ENCODE measurements at places on chromosomes 7 and 10. TPM values are rescaled to one million over a fixed set of nuclear protein-coding genes. Genes with fewer than 3 reads are reported as not detected.

The LRRC61 gene
- total RNA-seq, result 17.2 TPM

The HACD1 gene
- total RNA-seq, result 0.88 TPM

The EGFR gene
- total RNA-seq, result not detected

The SH2D4B gene
- total RNA-seq, result 0.14 TPM

The FAM24B gene
- total RNA-seq, result 15.8 TPM

The SFTPD gene
- total RNA-seq, result not detected

The PNLIPRP1 gene
- total RNA-seq, result not detected

The PDK4 gene
- total RNA-seq, result 0.39 TPM

DNA sequence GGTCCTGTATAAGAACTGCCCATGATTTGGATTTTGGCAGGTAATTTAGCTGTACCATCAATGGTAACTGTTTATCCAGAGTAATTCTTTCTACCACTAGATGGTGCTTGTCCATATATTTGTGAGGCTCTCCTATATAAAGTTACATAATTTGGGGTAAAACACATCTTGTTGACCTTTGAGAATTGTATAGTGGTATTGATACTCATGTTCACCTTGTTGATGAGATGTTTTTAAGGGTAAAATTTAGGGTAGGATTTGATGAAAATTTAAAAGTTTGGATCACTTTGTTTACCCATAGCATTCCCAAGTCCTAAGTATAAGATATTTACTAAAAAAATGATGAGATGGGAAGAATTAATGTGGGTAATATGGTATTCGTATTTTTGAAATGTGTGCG lies 31.6 kb downstream of the ST7 start:
- H3K36me3 ChIP-seq, result no peaks in the 10 kb centered on the region
- no peak for DNase-seq

DNA sequence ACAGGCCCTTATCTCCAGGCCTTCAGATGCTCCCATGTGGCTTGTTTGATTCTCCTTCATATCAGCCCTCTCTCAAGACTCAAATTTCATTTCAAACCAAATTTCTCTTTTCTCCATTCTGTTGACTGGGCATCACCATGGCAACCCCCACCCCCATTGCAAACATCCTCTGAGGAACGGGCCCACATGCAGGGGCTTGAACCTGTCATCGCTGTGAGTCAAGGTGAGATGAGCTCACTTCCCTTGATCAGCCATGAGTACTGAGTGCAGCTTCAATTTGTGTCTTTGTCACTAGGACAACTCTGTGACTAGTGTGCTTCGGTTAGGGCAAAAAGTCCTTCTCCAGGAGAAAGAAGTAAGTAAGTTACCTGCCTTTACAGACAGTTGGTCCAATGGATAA lies 41.9 kb downstream of the CALML3 start:
- no peaks in the 10 kb centered on the region for H3K36me3 ChIP-seq

DNA sequence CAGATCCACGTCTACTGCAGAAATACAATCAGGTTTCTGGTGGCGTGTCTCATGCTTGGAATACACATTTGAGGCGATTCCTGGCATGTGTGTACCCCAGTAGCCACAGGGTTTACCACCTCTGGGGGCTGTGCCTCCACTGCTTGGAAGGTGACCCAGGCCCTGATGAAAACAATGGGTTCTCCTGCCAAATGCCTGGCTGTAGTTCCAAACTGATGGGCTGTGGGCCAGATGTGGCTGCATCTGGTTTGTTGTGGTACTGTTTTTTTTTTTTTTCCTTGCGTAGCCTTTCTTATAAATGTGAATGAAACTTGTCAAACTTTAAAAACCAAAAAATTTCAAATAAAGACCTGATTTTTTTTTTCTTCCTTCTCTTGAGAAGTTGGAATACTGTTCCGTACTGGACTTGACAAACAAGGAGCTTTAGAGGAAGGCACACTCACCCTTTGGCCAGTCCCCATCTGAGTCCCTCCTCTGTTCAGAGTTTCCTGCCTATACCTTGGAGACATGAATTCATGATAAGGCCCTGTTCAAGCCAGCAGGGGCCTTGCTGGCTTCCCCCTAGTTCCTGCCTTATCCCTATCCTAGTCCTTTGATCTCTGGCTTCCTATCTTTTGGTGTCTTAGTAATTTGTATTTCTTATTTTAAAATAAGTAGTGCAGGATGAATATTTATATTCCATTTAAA lies 217.1 kb downstream of the PHTF2 start:
- H3K4me1 ChIP-seq, result peaks cover 6% of the 10 kb centered on the region
- H3K27ac ChIP-seq, result no peak overlapping the region
- no peaks in the 10 kb centered on the region for H3K36me3 ChIP-seq
- H3K4me3 ChIP-seq, result no peak overlapping the region
- DNase-seq, result no peak
- H3K27me3 ChIP-seq, result peaks cover 47% of the 10 kb centered on the region

- peaks cover 3% of the 10 kb centered on the region for H3K4me1 ChIP-seq
- no peak overlapping the region for H3K27ac ChIP-seq
- no peaks in the 10 kb centered on the region for H3K36me3 ChIP-seq
- H3K27me3 ChIP-seq, result no peaks in the 10 kb centered on the region
These were observed 37.8 kb downstream of the GNAI1 start for GRCh38 chr7:80172387-80172786.

GRCh38 chr7:81094952-81095351 lies 176.1 kb upstream of the SEMA3C start:
- H3K27me3 ChIP-seq, result no peaks in the 10 kb centered on the region
- DNase-seq, result no peak
- H3K27ac ChIP-seq, result no peak overlapping the region
- H3K4me1 ChIP-seq, result no peaks in the 10 kb centered on the region

- peak overlapping the region; percentile 92 for H3K4me3 ChIP-seq
- H3K27me3 ChIP-seq, result no peaks in the 10 kb centered on the region
- peaks cover 36% of the 10 kb centered on the region for H3K4me1 ChIP-seq
- no peaks in the 10 kb centered on the region for H3K36me3 ChIP-seq
- DNase-seq, result peak; percentile 72
These were observed 116.6 kb downstream of the KLF6 start for GRCh38 chr10:3668276-3668965.

DNA sequence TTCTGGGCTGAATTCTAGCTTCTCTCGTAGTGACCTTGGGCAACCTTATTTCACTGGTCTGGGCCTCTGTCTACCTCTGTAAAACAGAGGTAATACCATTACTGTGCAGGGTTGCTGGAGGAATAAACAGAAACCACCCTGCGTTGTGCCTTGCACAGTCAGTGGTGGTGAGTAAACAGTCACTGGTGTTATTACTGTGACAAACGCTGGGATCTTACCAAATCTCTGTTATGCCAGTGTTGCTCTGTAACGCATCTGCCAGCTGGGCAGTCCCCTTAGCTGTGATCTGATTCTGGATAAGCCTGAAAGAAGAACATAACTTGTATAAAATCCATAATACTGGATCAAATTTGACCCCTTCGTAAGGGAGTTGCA lies 49.4 kb downstream of the NOD1 start:
- no peak for DNase-seq
- peaks cover 58% of the 10 kb centered on the region for H3K36me3 ChIP-seq
- no peak overlapping the region for H3K27ac ChIP-seq
- no peak overlapping the region for H3K4me3 ChIP-seq

- peaks cover 16% of the 10 kb centered on the region for H3K27me3 ChIP-seq
- no peak for DNase-seq
- no peaks in the 10 kb centered on the region for H3K36me3 ChIP-seq
- H3K4me1 ChIP-seq, result no peaks in the 10 kb centered on the region
- no peak overlapping the region for H3K4me3 ChIP-seq
These were observed 27.2 kb downstream of the GTF2IRD1 start for GRCh38 chr7:74480861-74481417.

- H3K4me3 ChIP-seq, result no peak overlapping the region
- no peaks in the 10 kb centered on the region for H3K36me3 ChIP-seq
- H3K27ac ChIP-seq, result no peak overlapping the region
- DNase-seq, result no peak
- peaks cover 8% of the 10 kb centered on the region for H3K4me1 ChIP-seq
These were observed 482.6 kb downstream of the RPS24 start for GRCh38 chr10:78516236-78516635.

GRCh38 chr7:84138411-84138810 lies 56.2 kb downstream of the SEMA3A start:
- H3K4me1 ChIP-seq, result no peaks in the 10 kb centered on the region
- H3K27ac ChIP-seq, result no peak overlapping the region
- no peak for DNase-seq

- no peak overlapping the region for H3K4me3 ChIP-seq
- no peak overlapping the region for H3K27ac ChIP-seq
- DNase-seq, result no peak
These were observed 176.4 kb downstream of the CCDC71L start for GRCh38 chr7:106484562-106484961.

DNA sequence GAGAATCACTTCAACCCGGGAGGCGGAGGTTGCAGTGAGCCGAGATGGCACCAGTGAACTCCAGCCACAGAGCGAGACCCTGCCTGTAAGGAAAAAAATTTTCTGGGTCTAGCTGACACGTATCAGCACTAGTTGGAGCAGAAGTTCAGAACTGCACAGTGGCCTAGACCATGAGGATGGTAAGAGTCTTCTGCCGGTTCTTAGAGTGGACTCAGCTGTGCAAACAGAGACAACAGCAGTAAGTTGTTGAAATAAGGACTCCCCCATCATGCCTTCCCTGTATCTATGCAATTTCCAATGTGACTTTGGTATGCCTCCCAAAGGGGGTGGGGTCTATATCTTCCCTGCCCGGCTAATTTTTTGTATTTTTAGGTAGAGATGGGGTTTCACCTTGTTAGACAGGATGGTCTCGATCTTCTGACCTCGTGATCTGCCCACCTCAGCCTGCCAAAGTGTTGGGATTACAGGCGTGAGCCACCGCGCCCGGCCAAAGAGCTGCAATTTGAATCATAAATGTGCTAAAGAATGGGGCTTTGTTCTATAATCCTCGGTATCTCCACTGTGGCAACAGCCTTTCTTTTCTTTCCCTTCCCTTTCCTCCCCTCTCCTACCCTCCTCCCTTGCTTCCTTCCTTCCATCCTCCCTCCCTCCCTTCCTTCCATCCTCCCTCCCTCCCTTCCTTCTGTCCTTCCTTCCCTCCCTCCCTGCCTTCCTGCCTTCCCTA lies 14.5 kb upstream of the RNF216 start:
- peaks cover 10% of the 10 kb centered on the region for H3K4me1 ChIP-seq
- no peak for DNase-seq
- no peaks in the 10 kb centered on the region for H3K27me3 ChIP-seq
- no peaks in the 10 kb centered on the region for H3K36me3 ChIP-seq
- no peak overlapping the region for H3K27ac ChIP-seq

GRCh38 chr10:82934429-82934828 lies 1059.4 kb downstream of the NRG3 start:
- H3K4me1 ChIP-seq, result no peaks in the 10 kb centered on the region
- no peaks in the 10 kb centered on the region for H3K36me3 ChIP-seq
- no peak overlapping the region for H3K4me3 ChIP-seq
- no peak for DNase-seq
- no peaks in the 10 kb centered on the region for H3K27me3 ChIP-seq
- no peak overlapping the region for H3K27ac ChIP-seq

DNA sequence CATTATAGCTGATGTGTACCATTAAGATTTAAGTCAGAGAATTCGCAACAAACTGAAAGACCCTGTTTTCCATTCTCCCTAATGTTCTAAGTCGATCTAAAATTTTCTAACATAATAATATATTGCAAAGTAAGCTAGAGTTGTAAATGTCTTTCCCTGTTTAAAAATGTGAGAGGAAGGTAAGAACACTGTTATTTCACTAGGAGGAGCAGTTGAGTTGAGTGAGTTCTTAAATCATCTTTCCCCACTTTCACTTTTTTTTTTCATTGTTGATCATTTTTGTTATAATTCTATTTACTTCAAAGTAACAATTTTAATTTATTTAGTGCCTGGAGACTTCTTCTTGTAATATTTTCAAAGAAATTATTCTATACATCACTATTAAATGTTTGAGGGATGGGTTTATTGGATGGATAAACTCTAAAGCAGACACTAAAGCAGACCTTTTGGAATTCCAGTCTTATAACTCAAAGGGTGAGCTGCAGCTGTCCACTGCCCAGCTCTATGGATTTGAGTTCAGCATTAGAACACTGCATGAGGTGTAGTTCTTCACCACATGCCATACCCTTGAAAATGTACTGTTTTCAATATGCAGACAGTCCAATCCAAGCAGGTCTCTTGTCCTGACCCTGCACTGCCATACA lies 181.3 kb upstream of the FZD1 start:
- no peaks in the 10 kb centered on the region for H3K36me3 ChIP-seq
- no peak overlapping the region for H3K27ac ChIP-seq
- no peak overlapping the region for H3K4me3 ChIP-seq
- H3K27me3 ChIP-seq, result peaks cover 3% of the 10 kb centered on the region
- peaks cover 10% of the 10 kb centered on the region for H3K4me1 ChIP-seq

- peaks cover 30% of the 10 kb centered on the region for H3K4me1 ChIP-seq
- no peak for DNase-seq
- peaks cover 21% of the 10 kb centered on the region for H3K36me3 ChIP-seq
- peaks cover 3% of the 10 kb centered on the region for H3K27me3 ChIP-seq
- peak overlapping the region; percentile 85 for H3K27ac ChIP-seq
- H3K4me3 ChIP-seq, result peak overlapping the region; percentile 12
These were observed 364.2 kb downstream of the SFMBT2 start for GRCh38 chr10:7046615-7047014.

- peak overlapping the region; percentile 14 for H3K4me3 ChIP-seq
- peaks cover 23% of the 10 kb centered on the region for H3K36me3 ChIP-seq
- H3K27ac ChIP-seq, result peak overlapping the region; percentile 92
- H3K4me1 ChIP-seq, result peaks cover 50% of the 10 kb centered on the region
These were observed 28.2 kb upstream of the ADCYAP1R1 start for GRCh38 chr7:31023877-31024276.

DNA sequence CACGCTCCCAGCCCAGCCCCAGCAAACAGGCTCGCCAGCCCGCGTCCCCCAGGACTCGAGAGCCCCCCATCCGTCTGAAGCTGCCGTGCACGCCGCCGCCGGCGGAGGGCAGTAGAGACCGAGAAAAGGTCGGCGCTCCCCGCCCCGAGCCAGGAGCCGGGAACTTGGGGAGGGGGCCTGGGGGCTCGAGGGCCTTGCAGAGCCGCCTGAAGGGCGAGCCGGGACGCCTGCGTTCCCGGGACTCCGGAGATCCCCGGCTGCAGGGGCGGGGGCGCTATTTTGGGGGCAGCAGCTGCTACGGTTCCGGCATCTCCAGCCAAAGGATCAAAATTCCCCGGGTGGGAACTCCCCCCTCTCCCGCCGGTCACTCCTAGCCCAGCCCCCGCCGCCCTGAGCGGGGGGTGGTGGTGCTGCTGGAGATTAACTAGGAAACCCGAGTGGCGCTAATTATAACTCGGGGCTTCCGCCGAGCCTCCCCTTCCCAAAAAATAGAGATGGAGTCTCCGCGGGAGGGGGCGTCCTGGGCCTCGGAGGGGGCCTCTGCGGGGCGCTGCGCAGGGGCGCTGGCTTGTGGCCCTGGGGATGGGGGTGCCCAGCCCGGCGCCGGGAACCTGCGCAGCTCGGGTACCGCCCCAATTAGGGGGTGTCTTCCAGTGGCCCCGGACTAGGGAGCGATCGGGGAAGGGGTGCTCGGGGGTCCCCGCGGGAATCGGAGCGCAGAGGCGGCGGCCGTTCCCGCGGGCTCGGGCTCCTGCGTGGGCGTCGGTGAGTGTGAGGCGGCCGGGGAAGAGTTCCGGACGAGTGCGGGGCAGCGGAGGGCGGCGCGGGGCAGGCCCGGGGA lies 608 bp downstream of the ACHE start:
- H3K36me3 ChIP-seq, result no peaks in the 10 kb centered on the region
- H3K4me3 ChIP-seq, result no peak overlapping the region
- H3K27ac ChIP-seq, result no peak overlapping the region
- DNase-seq, result peak; percentile 79
- H3K4me1 ChIP-seq, result peaks cover 18% of the 10 kb centered on the region
- H3K27me3 ChIP-seq, result peaks cover 51% of the 10 kb centered on the region

GRCh38 chr7:139049936-139050335 lies 14.1 kb upstream of the ZC3HAV1L start:
- DNase-seq, result no peak
- no peaks in the 10 kb centered on the region for H3K27me3 ChIP-seq
- peaks cover 66% of the 10 kb centered on the region for H3K36me3 ChIP-seq
- H3K4me3 ChIP-seq, result no peak overlapping the region
- peaks cover 39% of the 10 kb centered on the region for H3K4me1 ChIP-seq
